Stimulated activated CD8-positive, alpha-beta memory T cell treated with anti-CD3 and anti-CD28 coated beads, Interleukin-15, amount 100 ng/mL, for 24 hours (primary cell): ENCODE measurements at places on chromosomes 12 and 14.

DNA sequence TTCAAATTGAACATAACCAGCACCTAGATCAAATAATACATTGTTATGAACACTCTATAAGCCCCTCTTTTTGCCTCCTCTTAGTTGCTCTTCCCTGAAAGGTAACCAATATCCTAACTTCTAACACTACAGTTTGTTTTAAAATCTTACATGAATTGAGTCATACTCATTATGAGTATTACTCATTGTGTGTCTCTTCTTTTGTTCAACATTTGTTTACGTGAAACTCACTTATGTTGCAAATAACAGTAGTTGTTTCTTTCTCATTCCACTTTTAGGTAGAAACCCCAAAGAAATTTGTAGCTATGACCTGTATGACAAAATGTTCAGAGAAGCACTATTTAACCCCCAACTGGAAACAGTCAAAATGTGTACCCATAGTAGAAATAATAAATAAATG lies 6.6 kb downstream of the LRRC9 start:
- DNase-seq, result no peak

DNA sequence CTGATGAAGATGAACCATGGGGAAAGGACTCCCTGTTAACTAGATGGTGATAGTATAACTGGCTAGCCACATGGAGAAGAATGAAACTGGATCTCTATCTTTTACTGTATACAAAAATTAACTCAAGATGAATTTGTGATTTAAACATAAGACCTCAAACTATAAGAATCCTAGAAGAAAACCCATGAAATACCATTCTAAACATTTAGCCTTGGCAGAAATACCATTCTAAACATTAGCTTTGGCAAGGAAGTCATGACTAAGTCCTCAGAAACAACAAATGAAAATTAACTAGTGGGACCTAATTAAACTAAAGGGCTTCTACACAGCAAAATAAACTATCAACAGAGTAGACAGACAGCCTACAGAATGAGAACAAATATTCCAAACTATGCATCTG lies 28.4 kb upstream of the NOVA1 start:
- no peak for DNase-seq

DNA sequence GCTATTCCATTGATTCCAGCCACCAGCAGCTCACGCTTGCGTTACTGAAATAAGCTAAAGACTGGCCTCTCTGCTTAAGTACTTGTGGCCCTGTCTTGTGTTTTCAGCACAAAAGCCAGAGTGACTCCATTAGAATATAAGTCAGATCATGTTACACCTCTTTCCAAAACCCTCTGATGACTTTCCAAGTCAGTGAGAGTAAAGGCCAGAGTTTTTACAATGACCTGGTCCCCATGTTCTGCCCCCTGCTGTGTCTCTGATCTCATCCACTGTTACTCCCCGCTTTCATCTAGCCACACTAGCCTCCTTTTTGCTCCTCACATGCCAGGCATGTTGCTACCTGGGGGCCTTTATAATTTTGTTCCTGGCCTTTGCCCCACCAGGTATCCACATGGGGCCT lies 6.9 kb upstream of the CKAP4 start:
- DNase-seq, result no peak

DNA sequence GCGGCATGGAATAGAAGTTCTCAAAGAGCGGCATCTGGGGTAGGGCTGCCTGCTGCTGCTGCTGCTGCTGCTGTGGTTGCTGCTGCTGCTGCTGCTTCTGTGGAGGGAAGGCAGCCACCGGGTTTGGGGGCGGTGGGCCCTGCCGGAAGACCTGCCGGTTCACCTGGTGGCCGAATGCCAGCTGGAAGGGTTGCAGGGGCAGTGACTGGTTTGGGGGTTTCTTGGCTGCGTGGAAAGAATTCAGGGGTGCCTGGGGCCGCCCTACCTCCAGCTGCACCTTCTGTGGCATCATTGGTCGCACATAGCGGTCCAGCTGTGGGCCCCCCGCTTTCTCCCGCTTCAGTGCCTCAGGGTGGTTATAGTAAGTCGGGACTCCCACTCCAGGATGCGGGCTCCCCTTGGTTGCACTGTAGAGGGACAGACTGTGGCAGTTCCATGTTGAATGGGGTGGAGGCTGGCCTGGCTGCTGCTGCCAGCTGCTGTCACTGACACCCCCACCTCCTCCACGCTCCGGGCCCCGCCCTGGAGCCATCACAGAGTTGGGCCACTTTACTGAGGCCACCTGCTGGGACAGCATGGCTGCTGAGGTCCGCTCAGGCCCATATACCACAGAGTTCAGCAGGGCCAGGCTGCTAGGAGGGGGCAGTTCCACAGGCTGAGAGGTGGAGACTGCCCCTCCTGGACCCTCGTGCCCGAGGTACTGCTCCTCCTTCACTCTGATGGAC lies 25.2 kb upstream of the PNMA1 start:
- no peak for DNase-seq

DNA sequence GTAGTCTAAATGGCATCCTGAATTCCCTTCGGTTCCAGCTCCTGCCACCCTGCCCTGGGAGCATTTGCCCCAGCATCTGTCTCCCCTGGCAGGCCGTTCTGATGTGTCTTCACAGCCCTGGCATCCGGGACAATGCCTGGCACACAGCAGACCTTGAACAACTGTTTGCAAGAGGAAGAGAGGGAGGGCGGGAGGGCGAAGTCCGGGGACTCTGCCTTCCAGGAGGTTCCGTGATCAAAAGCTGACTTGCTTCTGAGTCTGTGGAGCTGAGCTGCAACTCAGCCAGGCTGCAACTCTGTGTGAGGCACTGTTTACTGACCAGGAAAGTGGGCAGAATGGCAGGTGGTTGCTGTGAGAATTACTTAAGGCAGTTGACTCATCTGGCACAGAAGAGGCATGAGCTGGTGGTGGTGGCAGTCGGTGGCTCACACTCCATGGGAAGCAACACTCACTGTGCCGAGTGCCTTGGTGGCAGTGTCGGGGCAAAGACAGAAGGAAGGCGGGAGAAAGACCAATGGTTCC lies 61.1 kb upstream of the DLK1 start:
- no peak for DNase-seq
